NCI-H1930 (cell line): ENCODE measurements at places on chromosomes 7 and 10.

GRCh38 chr10:12549297-12549696, 199.9 kb downstream of the CAMK1D start:
- DNase-seq = no peak

- DNase-seq = no peak
Measured at GRCh38 chr7:108311446-108312168, 144.6 kb downstream of the NRCAM start.

GRCh38 chr7:194252-195009, 2.1 kb downstream of the FAM20C start:
- no peak for DNase-seq

- DNase-seq = no peak
Measured at GRCh38 chr10:876438-876837, 55.1 kb downstream of the LARP4B start.

GRCh38 chr7:23600236-23600635, 3.1 kb downstream of the CCDC126 start:
- no peak for DNase-seq

DNA sequence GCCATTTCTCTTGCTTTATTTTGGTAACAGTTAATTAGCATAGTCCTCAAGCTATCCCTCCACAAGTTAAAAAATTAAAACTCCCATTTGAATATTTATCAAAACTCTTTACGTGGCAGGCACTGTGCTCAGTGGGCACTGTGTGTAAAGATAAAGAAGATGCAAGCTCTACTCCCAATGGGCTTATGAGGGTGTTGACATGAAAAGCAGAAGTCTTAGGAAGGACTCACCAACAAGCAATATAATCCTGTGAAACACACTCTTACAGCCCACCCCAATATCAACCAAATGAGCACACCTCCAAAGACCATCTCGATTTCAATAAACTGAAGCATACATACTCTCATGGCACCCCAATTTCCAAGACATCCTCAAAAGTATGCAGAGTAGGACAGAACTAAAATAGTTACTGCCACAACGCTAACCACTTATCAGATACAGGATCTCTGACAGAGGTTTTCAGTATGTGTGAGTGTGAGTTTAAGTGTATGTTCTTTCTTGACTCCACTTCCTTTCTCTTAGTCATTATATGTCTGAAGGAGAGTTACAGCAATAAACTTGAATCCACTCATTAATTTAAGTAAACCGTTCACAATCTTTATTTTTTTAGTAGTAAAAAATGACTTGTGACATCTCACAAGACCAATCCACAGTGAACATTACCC, 120.0 kb downstream of the PDE1C start:
- no peak for DNase-seq

GRCh38 chr7:7254908-7255307, 72.6 kb downstream of the C1GALT1 start:
- DNase-seq = no peak

- DNase-seq = no peak
Measured at GRCh38 chr10:115022733-115023132, 70.4 kb upstream of the ATRNL1 start.

DNA sequence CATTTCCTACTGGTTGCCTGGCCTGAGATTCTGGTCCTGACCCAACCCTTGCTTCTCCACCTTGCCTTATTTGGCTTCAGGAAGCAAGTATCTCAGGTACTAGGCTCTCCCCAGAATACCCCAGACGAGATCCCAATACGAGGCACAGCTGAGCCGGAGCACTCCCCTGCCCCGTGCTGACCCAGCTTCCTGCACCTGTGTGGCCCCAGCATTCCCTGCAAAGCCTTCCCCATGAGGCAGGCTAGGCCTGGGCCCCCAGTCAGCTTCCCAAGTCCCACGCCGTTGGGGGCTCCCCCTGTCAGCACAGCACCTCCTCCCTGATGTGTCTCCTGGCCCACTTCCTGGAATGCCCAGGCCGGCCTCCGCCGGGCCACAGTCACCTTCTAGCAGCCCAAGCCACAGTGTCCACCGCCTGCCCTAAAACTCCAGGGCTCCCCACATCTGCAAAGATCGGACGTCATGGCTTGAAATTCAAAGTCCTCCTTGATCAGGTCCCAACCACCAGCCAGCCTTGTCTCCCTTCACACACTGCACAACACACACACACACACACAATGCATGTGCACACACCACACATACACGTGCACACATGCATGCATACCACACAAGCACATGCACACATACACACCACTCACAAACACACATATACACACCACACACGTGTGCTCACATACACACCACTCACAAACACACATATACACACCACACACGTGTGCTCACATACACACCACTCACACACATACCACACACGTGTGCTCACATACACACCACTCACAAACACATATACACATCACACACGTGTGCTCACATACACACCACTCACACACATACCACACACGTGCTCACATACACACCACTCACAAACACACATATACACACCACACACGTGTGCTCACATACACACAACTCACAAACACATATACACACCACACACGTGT, 78.9 kb upstream of the FOXK1 start:
- no peak for DNase-seq

DNA sequence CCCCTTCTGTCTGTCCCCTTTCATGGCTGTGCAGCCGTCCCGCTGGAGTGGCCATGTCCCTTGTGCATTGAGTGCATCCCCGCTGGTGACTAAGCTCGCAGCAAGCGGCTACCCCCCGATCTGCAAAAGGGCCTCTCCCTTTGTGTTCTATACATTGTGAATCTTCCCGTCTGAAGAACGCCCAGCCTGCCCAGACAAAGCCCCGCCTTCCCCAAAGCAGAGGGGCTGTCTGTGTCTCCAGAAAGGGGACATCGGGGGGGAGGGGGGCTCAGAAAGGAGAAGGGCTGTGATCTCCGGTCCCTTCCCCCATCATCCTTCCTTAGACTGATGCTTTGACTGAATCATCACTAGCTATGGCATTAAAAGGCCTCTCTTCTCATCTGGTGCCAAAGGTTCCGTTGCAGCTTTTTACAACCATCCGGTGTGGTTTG, 11.9 kb downstream of the NPTX2 start:
- no peak for DNase-seq

DNA sequence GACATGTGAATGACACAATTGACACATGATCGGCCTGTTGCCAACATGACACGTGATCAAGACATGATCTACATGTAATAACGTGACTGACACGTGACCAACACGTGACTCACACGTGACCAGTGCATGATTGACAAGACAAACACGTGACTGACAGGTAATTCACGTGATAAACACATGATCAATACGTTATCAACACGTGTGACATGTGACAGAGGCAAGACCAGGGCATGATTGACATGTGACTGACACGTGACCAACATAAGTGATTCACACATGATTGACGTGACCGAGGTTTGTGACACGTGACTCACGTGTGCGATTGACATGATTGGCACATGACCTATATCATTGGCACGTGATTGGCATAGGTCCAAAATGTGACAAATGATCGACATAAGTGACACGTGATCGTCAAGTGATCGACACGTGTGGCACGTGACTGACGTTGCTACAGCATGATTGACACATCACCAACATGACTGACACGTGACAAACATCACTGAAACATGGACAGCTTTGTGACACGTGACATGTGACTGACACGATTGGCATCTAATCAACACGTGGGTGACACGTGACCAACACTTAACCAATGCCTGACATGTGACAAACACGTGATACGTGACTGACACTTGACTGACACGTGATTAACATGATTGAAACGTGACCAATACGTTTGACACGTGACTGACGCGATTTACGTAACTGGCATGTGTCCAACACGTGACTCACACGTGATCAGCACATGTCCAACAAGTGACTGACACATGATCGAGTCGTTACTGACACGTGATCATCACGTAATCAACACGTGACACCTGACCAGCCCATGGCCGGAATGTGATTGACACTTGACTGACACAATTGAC, 23.0 kb downstream of the CRPPA start:
- no peak for DNase-seq

GRCh38 chr10:58502956-58503355, 9.7 kb upstream of the BICC1 start:
- DNase-seq = no peak

GRCh38 chr10:47055386-47056246, 144.4 kb downstream of the PTPN20 start:
- no peak for DNase-seq

- DNase-seq = no peak
Measured at GRCh38 chr10:72219235-72219814, 3.2 kb upstream of the ASCC1 start.

DNA sequence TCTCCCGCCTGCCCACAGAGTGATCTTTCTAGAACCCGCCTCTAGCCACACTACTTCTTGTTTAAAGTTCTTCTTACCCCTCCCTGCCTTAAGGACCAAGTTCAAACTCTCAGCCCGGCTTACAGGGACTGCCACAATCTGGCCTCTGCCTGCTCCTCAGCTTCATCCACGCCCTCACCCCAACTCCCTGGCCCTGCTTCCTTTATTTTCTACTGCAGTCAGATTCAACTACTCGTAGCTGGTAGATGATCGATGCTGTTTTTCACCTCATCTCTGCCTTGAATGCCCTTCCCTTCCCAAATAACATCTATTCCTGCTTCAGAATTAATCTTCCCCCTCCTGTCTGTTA, 508.5 kb downstream of the RPS24 start:
- DNase-seq = no peak

- DNase-seq = no peak
Measured at GRCh38 chr7:20158684-20159083, 58.5 kb downstream of the MACC1 start.

- DNase-seq = no peak
Measured at GRCh38 chr10:74255214-74255613, 104.2 kb downstream of the ADK start.

- no peak for DNase-seq
Measured at GRCh38 chr7:48316768-48317167, 145.5 kb downstream of the ABCA13 start.

GRCh38 chr10:15314482-15315045, 56.5 kb downstream of the FAM171A1 start:
- DNase-seq = no peak

DNA sequence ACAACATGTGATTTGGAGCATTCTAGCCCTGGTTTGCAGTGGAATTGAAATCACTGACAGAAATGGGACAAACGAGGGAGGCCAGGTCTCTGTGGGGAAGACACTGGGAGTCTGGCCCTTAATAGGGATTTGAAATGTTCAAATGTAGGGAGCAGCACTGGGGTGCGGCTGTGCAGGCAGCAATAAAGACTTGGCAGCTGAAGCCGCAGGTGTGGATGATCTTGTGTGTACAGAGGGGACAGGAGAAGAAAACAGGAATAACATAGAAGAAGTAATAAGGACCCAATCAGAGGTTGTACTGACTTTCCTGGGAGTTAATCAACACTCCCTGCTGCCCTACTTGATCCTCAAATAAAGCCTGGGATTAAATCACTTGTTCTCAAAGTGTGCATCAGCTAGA, 127.6 kb upstream of the PTN start:
- no peak for DNase-seq

GRCh38 chr10:125057158-125058001, 103.0 kb downstream of the CTBP2 start:
- DNase-seq = no peak

DNA sequence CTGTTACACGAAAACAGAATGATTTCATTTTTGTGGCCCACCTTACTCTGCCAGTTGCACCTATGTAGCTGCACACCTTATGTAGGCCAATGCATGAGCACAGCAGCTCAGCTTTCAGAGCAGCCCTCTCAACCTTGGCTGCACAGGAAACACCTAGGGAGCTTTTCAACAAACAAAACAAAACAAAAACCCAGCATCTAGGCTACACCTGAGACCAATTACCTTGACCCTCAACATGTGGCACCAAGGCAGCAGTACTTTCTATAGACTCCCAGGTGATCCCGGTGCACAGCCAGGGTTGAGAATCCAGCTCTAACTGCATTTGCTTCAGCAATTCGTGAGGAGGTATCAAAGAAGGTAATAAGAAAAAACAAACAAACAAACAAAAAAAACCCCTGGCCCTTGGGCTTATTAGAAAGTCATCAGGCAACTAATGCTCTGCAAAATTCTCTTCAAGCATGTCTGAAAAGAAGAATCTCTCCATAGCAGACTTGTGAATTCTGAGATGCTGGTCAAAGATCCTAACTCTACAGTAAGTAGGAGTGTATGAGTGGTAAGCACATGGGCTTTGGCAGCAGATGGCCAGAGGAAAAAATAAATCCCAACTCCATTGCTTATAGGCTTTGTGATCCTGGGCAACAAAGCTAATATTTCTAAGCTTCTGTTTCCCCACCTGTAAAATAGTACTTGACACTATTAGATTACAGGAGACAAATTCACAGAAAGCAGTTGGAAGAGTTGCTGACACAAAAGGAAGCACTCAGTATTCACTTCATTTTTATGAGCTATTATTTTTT, 113.4 kb upstream of the NOBOX start:
- DNase-seq = no peak

DNA sequence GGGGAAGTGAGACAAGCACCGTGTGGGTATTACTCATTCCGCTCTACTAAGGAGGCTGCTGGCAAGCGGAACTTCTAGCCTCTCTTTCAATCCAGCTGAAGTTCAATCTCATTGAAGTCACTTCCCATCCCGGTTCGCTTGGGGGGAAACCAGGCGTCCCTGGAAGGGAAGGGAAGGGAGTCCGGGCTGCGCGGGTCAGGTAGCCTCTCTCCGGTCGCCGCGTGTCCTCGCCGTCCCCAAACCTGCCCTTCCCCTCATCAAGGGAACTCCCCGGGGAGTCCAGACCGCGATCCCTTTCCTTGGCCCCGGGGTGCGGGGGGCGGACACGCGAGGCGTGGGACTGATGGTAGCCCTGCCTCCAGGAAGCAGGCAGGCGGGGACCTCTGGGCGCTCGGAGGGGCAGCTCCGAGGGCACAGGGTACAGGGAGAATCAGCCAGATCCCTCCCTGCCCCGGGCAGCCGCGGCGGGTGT, 598 bp upstream of the ZEB1 start:
- no peak for DNase-seq

DNA sequence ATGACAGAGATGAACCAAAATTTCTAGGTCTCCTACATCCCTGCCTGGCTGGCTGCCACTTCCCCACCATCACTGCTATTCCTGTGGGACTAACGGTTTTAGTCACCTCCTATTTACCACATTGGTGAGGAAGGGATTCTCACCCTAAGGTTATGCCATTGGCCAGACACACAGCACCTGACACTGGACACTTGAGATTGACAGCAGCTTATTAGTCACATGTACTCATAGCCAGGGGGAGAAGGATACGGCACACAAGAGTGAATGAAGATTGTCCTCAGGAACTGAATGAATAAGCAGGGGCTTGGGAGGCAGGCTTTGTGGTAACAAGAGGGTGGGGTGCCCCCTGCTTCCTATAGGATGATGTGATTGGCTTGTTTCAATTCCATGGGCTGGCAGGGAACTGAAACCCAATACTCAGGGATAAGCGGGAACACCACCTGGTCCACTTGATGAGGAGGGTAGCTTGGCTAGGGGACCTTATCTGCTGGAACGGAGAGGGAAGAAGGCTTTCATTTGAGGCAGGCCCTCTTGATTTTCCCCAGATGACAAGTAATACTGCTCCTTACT, 99.0 kb downstream of the SPAG6 start:
- no peak for DNase-seq

GRCh38 chr7:70177166-70177565, 578.9 kb downstream of the AUTS2 start:
- no peak for DNase-seq
